ENCODE measurements at places on chromosomes 2 and 18. TPM values are rescaled to one million over a fixed set of nuclear protein-coding genes. Genes with fewer than 3 reads are reported as not detected.

CCDC85A gene
- total RNA-seq: not detected

SLC4A5 gene
- total RNA-seq: 8.0 TPM

TDRD15 gene
- total RNA-seq: not detected

SGPP2 gene
- total RNA-seq: 0.73 TPM

IL36G gene
- not detected for total RNA-seq

MAPRE3 gene
- total RNA-seq: 2.6 TPM

RAB27B gene
- 1.2 TPM for total RNA-seq

TUBA3D gene
- total RNA-seq: not detected

Measured in CD8-positive, alpha-beta T cell (primary cell).